ENCODE measurements at places on chromosomes 5 and 9.

DNA sequence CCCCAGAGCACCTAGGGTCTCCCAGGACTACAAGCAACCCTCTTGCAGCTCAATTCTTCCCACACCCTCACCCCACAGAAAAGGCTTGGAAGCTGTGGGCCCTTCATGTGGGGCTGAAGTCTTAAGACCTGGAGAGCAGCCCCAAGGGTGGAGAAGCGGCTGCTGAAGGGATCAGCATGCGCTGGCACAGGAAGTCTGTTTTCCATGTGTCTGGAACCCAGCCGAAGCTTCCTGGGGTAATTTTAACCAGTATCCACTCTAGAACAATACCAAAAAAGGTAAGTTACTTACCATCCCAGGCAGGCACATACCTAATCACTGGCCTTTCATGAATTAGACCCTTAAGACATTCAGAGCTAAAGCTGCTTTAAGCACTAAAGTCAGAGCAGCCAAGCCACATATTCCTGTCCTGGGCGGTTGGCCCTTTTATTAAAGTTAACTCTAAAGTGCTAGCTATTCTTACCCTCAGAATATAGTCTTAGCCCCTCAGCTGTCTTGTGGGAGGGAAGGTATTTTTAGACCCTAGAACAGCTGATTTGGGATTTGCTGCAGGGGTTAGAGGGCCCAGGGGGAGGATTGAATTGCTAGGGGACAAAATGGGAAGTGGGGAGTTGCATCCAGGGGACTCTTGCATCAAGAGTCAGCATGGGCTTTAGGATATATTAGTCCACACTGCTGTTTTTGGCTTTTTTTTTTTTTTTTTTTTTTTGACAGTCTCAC is 6.9 kb downstream of the IL17B start:
- no peak for DNase-seq

- no peak for DNase-seq
Observed at GRCh38 chr5:178555005-178555404, 35.2 kb downstream of the COL23A1 start.

GRCh38 chr5:159657298-159657697 is 259.0 kb upstream of the ADRA1B start:
- DNase-seq, result no peak

DNA sequence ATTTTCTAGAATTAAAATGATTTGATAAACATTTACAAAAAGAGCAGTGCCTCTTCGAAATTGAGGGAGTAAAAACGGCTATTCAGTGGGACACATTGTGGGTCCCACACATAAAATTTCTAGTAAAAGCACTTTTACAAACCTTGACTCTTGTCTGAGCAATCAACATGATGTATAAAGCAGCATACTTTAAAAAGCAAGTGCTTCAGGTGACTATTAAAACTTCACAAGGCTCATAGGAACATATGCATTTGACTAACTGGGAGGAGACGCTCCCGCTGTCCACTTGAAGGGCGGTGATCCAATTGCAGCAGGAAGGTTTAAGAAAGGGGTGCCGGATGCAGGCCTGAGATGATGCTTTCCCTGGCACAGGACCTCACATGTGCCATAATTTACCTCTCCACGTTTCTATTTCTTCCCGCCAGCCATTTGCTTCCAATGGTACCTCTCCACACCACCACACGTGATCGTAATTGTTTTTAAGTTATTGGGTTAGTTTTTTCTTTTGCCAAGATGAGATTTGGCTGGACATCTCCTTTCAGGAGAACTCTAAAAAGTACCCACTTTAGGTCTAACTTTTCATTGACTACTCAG is 1.8 kb downstream of the MCTP1 start:
- DNase-seq, result no peak

- no peak for DNase-seq
Observed at GRCh38 chr9:17878810-17879370, 300.0 kb downstream of the SH3GL2 start.

GRCh38 chr9:135551031-135551430 is 5.1 kb downstream of the OBP2A start:
- DNase-seq, result no peak

DNA sequence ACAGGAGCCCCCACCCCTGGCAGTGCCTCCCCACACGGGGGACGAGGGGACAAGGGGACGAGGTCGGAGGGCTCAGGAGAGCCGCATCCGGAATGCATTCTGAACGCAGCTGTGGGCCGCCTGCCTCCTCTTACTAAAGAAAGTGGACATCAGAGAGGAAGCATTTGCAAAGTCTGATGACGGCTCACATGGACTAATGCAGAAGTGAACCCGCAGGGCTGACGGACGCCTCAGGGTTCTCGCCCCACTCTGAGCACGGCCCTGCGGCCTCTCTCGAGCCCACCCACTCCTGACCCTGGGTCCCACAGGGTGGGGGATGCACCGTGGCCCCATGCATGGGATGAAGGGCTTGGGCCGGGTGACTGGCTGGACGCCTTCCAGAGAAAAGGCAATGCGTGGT is 5.9 kb downstream of the LPCAT1 start:
- no peak for DNase-seq

DNA sequence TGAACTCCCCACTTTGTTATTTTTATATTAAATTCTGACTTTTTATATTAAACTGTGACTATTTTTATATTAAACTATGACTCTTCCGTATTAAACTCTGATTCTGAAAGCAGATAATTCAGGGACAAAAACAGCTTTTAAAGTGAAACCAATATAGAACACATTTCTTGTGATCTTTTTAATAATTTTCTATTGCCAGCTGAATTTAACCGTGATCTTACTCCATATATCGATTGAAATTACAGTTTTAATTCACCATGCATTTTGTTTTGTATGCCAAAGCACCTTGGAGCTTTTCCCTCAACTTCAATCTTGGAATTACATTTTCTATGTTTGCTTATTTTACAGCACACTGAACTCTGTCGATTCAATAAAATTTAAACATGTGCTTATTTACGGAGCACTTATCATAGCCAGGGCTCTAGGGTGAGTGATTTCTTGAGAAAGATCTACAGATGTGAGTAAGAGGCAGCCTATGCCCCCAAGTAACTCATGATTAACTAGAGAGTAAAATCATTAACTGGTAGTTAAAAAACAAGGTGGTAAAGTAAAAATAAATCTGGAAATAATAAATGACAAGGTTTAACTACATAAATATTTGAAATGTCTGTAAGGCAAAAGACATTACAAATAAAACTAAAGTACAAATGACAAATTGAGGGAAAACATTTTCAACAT is 72.9 kb upstream of the ALDH1B1 start:
- no peak for DNase-seq

- no peak for DNase-seq
Observed at GRCh38 chr5:168121138-168121494, 170.3 kb upstream of the WWC1 start.

DNA sequence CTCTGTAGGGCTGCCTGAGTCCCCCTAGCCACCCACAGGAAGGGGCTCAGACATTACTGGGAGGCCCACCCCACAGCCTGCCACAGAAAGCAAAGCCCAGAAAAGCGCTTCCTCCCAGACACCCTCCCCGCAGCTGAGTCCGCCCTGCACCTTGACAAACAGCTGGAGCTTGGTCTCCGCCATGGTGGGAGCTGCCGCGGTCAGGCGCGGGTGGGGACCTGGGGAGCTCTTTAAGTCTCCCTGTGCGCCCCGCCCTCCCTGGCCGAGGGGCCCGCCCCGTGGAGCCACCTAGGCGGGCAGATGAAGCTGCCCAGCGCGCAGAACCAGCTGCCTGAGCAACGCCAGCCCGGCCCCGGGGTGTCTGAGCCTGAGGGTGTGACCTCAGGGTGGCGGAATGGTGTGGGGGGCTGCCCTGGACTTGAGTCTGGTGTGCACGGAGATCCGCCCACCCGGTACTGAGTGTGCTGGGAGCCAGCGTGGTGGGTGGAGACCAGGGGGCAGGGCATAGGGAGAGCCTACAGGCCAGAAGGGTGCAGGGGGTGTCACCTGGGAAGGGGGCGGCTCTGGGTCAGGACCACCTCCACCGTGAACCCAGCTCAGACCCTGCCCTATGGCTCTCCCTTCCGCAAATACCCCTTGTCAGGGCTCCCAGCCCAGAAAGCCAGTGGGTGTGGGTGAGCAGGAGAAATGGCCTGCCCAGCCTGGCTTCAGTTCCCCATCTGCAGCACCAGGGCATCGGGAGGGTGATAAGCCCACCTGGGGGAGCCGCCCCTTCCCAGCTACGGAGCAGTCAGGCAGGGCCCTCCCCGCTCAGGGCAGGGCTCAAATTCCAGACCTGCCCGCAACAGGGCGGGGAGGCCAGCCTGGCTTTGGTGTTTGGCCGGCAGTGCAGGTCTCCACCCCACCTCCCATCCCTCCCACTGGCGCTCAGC is at the start of gene CLIC3:
CLIC3 (minus strand) TSS at position 208 of the 932 bp plus-strand sequence; CDS start at position 183, 25 bp downstream.
- DNase-seq, result peak; percentile 51

DNA sequence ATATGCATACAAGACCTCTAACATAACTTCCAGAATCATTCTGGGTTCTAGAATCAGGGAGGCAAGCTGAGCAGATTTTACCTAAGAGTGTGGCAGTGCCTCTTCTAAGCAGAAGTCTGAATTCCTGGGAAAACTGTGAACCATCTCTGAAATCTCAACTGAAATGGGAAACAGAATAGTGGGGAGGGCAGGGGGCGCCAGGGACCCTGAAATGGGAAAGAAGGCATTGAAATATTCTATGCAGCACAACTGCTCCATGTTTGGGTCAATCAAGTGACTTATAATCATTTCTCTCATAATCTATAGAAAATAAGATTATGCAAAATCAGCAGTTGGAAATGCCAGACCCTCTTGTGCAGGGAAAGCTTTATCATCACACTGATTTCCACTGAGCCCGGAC is 156.1 kb downstream of the EBF1 start:
- DNase-seq, result no peak

DNA sequence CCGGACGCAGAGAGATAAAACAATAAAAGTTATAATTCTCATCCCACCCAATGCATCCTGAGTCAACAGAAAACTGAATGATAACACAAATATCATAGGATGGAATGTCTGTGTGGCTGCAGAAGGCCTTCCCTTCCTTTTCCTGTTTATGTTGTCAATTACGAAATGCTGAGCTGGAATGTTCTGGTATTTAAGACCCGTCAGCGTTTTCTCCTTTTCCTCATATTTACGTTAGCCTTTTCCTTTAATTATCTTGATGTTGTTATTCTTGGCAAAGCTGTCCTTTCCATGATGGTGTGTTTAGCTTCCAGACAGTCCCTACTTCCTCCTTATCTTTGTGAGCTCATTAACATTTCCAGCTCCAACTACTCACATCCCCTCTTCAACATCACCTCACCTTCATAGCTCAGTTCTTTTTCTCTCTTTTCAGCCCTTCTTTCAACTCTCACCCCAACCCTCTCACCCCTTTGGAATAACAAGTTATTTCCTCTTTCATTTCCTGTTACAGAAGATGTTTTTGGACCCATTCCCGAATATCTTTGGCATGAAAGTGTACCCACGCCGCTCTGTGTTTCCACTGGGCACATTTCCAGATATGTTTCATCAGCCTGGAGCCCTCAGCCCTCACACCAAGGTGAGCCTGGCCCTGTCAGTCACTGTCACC is 221.6 kb downstream of the NR2F1-AS1 start:
- DNase-seq, result peak; percentile 48

DNA sequence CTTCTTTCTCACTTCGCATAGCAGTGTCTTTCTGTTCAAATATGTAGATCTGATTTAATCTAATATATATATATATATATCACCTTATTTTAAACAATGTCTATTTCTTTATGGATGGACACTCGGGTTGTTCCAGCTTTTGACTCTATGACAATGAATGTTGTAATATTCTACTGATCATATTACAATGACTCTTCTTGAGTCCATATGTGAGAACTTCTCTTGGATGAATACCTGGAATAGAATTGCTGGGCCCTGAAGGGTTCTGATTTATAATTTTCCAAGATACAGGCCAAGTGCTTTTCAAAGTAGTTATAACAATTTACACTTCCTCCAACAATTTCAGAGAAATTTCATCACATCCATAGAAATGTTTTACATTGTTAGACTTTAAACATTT is 28.8 kb downstream of the NTRK2 start:
- DNase-seq, result no peak

Measured in Calu3 (cell line).